ENCODE measurements at places on chromosomes 3 and 15.

- no peak for DNase-seq
Measured at GRCh38 chr15:79089890-79090486, 592 bp downstream of the RASGRF1 start.

DNA sequence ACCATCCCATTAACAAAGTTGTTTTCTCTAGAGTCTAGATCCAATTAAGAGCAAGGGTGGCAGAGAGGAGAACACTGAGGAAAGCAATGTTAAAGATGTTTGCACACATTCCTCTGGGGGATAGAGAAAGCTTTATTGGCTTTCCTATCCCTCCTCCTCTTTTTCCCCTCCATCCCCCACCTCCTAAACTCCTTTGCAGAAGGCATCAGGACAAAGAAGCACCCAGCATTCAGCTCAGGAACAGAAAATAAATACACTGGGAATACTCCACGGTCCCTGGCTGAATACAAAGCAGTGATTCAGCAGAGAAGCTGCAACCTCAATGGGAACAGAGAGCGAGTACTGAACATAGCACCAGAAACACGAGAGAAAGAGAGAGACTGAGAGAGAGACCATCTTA lies 21.9 kb downstream of the LSAMP start:
- DNase-seq, result no peak

DNA sequence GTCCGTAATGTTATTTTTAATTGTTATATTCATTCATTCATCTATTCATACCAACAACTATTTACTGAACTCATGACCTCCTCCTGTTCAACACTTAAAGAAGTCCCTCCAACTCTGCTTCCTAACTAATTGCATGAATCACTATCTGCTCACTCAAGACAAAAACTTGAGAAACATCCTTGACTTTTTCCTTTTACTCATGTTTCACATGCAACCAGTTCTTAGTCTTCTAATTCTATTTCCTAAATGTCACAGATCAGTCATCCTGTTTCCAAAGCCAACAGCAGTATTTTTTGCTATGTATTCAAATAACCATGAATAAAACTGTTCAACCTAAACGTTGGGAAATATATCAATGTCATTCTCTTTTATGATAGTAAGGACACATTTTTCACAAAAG lies 124.6 kb upstream of the GBE1 start:
- no peak for DNase-seq

DNA sequence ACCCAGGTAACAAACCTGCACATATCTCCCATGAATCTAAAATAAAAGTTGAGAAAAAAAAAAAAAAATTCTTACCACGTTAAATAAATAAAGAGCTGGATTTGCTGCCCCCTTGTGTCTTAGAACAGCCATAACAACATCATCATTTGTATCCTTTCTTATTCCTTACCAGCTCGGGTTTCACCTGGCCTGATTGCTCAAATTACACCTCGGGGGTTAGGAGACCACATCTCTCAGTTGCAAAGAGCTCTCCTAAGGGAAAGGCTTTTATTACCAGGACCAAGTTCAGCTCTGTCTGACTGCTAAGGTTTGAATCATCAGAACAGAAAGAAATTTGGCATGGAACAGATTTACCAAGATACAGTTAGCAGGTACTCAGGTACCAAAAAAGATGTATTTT lies 25.8 kb upstream of the RPL39L start:
- DNase-seq, result no peak

- no peak for DNase-seq
Measured at GRCh38 chr3:116776880-116777785, 67.6 kb downstream of the TUSC7 start.

DNA sequence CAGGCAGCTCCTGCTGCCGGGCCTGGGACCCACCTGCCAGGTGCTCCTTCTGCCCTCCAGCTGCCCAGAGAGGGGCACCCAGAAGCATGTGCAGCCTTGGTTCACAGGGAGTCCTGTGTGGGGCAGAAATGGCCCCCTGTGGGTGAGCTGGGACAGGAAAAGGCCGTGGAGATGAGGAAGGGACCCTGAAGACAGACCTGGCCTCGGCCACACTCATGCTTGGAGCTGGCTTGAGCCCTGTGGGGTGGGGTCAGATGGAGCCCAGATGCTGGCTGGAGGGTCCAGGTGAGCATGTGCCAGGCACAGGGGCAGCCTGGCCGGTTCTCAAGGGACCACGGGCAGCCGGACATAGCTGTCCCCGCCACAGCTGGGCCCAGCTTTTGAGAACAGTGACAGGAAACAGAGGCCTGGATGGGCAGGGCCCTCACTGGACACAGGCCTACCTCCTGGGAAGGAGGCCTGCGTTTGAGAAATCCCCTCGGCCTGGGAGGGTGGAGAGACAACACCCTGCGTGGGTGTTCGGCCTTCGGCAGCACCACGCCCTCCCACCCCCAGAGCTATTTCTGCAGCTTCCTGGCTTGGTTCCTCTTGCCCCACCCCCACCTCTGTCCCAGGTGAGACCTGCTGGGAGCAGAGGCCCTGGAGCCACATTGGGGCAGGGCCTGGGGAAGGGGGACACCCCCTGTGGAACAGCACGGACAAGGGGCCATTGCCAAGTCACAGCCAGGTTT lies 132.6 kb upstream of the MEF2A start:
- no peak for DNase-seq

DNA sequence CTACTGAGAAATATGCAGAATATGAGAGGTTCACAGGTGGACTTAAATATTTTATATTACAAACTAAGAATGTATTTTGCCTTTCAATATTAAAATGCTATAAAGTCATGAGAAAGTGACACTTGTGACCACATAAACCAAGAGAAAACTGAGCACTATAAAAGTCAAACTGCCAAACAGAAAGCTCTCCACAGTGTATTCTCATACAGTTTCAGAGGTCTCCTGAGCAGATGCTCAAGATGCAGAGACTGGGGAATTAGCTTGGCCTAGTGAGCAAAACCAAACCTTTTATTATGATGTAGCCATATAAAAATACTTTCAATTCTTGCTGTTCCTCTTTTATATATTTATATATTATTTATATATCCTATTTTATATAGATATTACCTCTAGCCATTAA lies 227.8 kb downstream of the TBC1D5 start:
- DNase-seq, result no peak

- no peak for DNase-seq
Measured at GRCh38 chr3:157305392-157305791, 131.3 kb upstream of the PTX3 start.

DNA sequence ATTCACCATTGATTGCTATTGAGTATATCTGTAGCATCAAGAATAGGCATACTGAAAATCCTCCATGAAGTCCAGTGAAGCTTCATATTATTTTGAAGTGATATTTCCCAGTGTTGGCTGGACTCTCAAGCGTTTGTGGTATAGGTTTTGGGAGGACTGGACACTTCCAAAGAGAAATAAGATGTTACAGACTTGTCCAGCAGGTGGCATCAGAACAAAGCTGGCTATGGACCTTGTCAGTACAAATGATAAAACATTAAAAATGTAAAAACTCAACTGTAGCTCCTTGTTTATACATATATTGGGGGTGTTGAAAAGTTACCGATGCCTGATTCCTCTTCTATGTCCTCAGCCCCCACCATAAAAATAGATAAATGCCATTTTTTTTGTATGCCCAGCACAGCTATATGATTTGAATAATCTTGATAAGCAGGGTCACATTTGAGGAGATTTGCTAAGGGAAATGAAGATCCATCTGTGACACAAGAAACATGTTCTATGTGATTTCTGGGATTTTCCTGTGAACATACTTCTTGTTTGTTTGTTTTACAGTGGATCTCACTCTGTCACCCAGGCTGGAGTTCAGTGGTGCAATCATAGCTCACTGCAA lies 54.5 kb upstream of the GOLGA6B start:
- DNase-seq, result no peak

GRCh38 chr3:72085036-72085435 lies 300.1 kb upstream of the PROK2 start:
- no peak for DNase-seq

DNA sequence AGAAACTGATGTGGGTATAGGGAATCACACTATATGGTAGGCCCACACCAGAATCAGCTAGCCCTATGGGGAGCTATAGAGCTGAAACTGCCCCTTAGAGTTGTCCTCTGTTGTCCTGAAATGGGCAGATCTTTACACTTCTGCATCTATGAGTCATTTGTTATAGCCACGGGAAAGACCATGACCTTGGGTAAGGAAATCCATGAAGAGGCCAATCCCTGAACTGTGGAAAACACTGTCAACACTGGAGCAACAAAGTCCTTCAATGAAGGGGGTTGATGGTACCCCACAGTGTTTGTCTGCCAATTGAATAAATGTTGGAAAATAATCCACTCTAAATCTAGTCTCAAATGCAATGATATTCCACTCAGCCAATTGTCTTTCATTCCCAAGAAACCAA lies 5.2 kb upstream of the CD200R1 start:
- DNase-seq, result no peak

GRCh38 chr15:99155961-99156443 lies 51.1 kb downstream of the SYNM start:
- DNase-seq, result no peak

GRCh38 chr15:83243634-83244033 lies 36.0 kb upstream of the HDGFL3 start:
- no peak for DNase-seq

DNA sequence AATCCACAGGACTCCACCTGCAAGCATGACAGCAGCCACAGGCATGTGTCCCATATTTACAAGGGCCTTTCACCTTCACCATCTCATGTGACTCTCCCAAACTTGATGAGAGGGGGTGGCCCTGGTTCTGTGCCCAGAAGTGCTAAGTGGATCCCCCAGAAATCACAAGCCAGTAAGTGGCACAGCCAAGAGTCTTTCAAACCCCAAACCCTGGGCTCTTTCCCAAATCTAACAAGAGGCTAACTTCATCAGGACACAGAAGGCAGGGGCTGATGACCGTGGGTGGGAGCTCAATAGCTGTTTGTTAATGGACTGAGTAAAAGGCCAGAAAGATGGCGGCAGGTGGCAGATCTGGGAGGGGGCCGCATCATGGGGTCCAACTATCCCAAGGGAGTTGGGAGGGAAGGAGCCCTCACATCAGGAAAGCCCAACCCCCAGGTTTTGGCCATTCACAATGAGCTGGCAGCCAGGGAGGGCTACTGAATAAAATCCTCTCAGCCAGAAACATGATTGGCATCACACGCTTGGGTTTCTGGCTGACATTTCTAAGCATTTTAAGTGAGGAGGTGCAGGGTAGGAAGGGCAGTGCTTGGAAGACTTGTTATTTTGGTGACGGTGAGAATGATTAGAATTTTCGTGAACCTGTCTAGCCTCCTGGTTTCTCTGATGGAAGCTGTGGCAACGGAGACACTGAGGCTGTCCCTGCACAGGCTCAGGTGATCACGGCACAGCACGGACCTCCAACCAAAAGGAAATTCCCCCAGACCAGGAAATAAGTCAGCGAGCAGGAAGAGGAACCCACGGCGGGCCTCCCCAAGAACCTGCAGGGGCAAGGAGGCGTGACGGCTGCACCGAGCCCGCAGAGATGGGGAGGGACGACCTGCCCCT lies 109.3 kb downstream of the OXNAD1 start:
- no peak for DNase-seq

DNA sequence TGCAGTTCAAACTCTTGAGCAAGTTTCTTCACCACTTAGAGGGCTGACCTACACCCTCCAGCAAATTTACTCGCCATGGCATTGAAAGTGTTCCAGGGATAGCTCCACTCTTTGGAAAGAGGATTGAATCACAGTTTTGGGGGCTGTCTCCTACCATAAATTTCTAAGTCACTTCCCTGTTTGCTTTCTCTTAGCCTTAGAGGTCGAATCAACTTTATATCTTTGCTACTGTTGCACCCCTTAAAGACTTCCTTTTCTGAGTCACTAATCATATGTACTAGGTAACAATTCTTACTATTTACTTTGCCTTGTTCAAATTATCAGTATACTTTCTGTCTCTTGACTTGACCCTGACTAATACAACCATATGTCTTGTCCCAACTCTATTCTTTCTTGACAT lies 1151.8 kb upstream of the ALCAM start:
- no peak for DNase-seq

GRCh38 chr3:144622845-144623244 lies 651.2 kb downstream of the DIPK2A start:
- no peak for DNase-seq

DNA sequence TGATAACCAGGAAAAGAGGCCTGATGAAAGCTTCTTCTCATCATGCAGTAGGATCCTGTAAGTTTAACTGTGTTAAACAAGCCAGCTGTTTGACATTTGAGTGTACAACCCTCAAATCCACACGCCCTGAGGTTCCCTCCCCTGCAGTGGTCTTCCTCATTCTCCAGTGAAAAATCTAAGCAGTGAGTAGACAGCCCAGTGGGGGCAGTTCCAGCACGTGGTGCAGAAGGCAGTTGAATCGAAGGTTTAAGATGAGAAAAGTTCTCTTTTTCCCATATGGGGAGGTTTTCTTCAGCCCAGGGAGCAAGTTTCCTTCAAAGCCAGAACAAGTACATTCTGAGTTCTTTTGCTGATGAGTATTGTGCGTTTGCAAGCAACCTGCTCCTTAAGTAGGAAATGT lies 174.5 kb downstream of the NR2F2 start:
- DNase-seq, result no peak

DNA sequence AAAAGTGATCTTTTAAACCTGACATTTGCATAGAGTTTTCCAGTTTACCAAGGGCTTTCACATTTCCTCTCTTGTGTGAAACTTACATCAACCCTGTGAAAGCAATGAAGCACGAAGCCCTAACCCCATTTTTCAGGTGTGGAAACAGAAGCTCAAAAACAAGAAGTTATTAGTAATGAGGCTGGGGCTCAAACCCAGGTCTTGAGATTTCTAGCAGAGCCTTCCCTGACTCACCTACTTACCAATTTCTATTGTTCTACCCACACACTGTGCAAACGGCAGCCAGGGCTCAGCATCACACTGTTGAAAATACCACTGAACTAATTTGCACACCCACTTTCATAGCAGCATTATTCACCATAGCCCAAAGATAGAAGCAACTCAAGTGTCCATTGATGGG lies 117.8 kb upstream of the IGF1R start:
- no peak for DNase-seq

- no peak for DNase-seq
Measured at GRCh38 chr3:50583897-50584296, 14.6 kb downstream of the HEMK1 start.

- DNase-seq, result no peak
Measured at GRCh38 chr3:131374741-131375140, 6.8 kb upstream of the NUDT16 start.

- DNase-seq, result no peak
Measured at GRCh38 chr3:105811518-105812193, 57.2 kb downstream of the CBLB start.

DNA sequence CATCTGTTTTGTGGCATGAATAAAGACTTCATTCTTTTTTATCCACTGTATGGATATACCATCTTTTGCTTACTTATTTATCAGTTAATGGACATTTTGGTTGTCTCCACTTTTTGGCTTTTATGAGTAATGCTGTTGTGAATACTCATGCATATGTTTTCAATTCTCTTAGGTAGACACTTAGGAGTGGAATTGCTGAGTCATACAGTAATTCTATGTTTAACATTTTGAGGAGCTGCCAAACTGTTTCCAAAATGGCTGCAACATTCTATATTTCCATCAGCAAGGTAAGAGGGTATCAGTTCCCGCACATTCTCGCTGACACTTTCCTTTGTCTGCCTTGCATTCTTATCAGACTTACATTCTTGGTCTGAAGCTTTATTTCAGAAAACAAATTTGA lies 191.1 kb downstream of the WNT5A start:
- no peak for DNase-seq

- no peak for DNase-seq
Measured at GRCh38 chr15:99997112-99997651, 263.9 kb upstream of the LYSMD4 start.

All from activated T-helper 1 cell treated with Interleukin-2 at 50 U/mL for 16 hours (primary cell).